ENCODE measurements at places on chromosomes 4 and X. TPM values are rescaled to one million over a fixed set of nuclear protein-coding genes. Genes with fewer than 3 reads are reported as not detected.

TRIM2 gene
- 78.5 TPM for total RNA-seq

CSAG1 gene
- not detected for total RNA-seq

MAP7D2 gene
- 1.2 TPM for total RNA-seq

NXF2 gene
- total RNA-seq: not detected

GLRA3 gene
- not detected for total RNA-seq

IRS4 gene
- not detected for total RNA-seq

SLC49A3 gene
- total RNA-seq: 11.6 TPM

BGN gene
- total RNA-seq: 133 TPM

MGST2 gene
- 8.0 TPM for total RNA-seq

BEX2 gene
- total RNA-seq: 14.3 TPM

ETFDH gene
- total RNA-seq: 20.9 TPM

MAB21L2 gene
- total RNA-seq: not detected

RTL3 gene
- not detected for total RNA-seq

ADGRG4 gene
- total RNA-seq: not detected

TCP11X2 gene
- total RNA-seq: not detected

GPR82 gene
- not detected for total RNA-seq

GAGE13 gene
- not detected for total RNA-seq

DMP1 gene
- not detected for total RNA-seq

CXCL5 gene
- total RNA-seq: 0.36 TPM

SPACA5 gene
- total RNA-seq: not detected

SUPT20HL1 gene
- not detected for total RNA-seq

MAGEA10 gene
- total RNA-seq: not detected

TDO2 gene
- total RNA-seq: 1.8 TPM

ERVMER34-1 gene
- not detected for total RNA-seq

SEPTIN6 gene
- 7.0 TPM for total RNA-seq

ARX gene
- not detected for total RNA-seq

MOSPD2 gene
- 25.5 TPM for total RNA-seq

SLIT2 gene
- total RNA-seq: 46.4 TPM

GAK gene
- 49.4 TPM for total RNA-seq

CD40LG gene
- not detected for total RNA-seq

LINC00632 gene
- 10.9 TPM for total RNA-seq

PFKFB1 gene
- 0.09 TPM for total RNA-seq

RAB39B gene
- 1.6 TPM for total RNA-seq

IL2 gene
- total RNA-seq: not detected

LEF1 gene
- total RNA-seq: 0.63 TPM
